ENCODE measurements at places on chromosomes 3 and 15.

DNA sequence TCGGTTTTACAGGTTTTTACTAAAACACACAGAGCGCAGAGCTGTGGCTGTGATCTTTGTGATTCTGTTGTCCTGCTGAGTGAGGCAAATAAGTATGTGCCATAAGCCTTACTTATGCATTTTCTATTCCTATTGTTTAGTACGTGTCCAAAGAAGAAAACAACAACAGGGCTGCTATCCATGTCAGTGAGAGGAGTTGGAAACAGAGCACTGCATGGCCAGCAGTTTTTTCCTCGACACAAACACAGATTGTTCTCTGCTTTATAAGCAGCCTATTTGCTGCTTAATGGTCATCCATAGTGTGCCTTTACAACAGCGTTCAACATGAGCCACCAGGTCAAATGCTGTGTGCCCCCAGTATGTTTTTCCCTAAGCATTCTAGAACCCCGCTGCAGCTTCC is 79.8 kb downstream of the SHQ1 start:
- DNase-seq, result no peak

GRCh38 chr3:122255757-122256439 is 69.2 kb upstream of the CSTA start:
- DNase-seq, result no peak

DNA sequence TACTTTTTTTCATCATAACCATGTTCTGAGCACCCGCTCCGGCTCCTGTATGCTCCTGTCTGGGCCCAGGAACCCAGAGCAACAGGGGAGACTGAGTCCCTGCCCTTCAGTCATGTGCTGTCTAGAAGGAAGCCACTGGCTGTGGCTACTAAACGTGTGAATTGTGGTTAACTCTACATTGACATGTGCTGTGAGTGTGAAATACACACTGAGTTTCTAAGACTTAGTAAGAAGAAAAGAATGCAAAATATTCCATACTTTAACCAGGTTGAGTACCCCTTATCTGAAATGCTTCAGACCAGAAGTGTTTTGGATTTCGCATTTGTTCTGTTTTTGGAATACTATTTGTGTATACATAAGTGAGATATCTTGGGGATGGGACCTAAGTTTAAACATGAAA is 42.8 kb upstream of the CGNL1 start:
- no peak for DNase-seq

- no peak for DNase-seq
Measured at GRCh38 chr15:67611370-67612369, 69.2 kb downstream of the MAP2K5 start.

GRCh38 chr15:63491116-63491827 is 13.1 kb upstream of the USP3 start:
- DNase-seq, result no peak
